ENCODE measurements at places on chromosomes 1 and 21. TPM values are rescaled to one million over a fixed set of nuclear protein-coding genes. Genes with fewer than 3 reads are reported as not detected.

DNA sequence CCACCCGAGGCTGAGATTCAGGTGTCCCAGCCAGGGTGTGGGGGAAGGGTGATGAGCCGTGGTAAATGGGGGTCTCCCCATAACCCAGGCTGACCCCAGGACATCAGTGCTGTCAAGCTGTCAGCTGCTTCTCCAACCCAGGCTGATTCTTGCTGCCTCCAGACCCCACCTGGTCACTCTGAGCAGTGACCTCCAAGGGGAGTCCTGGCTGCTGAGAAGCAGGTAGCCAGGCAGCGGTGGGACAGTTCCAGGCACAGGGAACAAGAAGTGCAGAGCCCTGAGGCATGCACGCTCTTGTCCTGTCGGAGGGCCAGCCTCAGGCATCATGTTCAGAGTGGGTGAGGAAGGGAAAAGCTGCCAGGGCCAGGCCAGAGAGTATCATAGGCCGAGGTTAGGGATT is 1.1 kb downstream of the ESPN start:
- no peak for DNase-seq

DNA sequence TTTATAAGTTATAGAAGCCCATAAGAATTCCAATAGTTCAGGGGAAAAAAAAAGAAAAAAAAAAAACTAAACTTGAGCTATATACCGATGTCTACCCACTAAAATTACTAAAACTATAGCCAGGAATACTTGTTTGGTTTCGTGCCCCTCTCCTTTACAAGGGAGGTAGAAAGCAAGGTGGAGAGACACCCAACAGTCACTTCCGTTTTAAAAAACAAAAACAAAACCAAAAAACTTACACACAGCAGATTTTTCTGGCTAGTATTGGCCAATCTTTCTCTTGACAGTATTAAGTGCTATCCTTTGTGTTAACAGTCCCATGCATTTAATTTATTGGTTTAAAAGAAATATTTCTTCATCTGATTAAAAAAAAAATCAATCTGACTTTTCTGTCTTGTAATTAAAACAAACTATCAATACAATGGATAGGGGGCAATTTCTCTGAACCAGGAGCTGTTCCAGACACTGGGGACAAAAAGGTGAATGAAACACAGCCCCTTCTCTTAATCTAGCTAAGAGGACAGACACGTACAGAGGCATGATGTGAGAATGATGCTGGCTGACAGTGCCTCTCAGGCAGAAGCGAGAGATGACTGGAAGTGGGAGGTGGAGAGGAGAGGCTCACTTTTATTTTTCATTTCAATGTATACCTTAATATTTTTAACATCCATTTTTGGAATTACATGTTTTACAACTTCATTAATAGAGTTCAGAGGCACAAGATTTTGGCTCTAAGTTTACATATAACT is 214.8 kb downstream of the RERE start:
- DNase-seq: no peak

DNA sequence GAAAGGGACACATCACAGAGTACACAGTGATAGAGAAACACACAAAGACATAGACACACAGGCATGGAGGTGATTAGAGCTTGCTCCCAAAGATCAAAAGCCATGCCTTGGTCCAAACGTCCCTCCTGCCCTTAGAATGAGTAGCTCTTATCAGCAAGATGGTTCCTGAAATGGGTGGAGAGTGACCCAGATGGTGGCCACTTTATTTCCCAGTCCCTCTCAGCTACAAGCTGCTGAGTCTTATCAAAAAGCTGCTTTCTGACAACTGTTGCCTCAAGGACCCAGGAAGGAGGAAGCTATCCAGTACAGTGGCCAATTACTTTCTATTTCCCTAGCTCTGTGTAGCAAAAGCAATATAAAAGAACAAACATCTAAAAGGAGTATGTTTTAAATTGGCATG is 7.7 kb upstream of the CLCA1 start:
- no peak for DNase-seq

- no peak for DNase-seq
Observed at GRCh38 chr1:222697203-222697602, 15.1 kb downstream of the AIDA start.

GRCh38 chr21:44568667-44569556 is 4.6 kb upstream of the KRTAP10-4 start:
- no peak for DNase-seq

DNA sequence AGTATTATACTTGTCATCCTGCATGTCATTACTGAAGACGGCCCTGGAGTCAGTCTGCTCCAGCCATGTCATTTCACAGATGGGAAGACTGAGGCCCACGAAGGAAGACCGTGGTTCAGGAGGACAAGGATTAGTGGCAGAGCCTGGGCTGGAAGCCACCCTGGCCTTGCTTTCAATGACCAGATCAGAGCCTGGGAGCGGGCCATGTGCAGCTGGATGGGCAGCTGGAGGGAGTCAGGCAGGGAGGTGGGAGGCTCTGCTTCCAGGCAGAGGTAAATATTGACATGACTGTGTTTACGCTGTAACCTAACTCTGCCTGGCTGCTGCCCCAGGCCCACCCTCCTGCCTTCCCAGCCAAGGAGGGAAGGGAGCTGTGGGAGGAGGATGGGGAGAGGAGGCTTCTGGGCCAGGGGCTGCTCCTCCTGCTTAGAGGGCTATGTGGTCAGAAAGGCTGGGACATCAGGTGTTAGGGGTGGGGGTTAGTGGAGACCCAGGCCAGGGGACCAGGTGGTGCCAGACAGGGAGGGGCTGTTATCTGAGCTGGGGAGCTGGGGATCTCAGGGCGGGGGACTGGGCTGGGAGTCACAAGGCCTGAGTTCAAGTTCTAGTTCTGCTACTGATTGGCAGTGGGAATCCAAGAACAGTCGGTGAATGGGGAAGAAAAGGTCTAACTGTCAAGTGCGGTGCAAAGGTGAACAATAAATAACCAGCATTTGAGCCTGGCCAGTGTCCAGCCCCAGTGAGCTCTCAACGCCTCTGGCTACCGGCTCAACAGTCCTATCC is 48.5 kb upstream of the ECE1 start:
- no peak for DNase-seq

DNA sequence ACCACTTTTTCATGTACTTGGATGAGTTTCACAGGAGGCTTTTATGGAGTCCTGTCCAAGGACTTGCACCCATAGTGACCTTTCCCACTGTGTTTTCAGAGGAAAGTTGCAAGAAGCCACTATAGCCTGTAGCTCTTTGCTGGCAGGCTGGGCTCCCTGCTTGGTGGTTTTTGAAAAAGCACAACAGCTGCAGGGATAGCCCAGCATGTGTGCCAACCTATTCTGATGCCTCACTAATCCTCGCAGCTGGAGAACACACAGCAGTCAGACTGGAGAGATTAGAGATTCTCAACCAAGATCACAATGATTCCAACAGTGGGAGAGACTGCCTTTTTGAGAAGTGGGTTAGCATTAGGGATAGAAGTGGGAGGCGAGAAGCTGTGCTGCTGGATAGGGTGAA is 24.1 kb upstream of the ARHGEF11 start:
- DNase-seq: no peak

DNA sequence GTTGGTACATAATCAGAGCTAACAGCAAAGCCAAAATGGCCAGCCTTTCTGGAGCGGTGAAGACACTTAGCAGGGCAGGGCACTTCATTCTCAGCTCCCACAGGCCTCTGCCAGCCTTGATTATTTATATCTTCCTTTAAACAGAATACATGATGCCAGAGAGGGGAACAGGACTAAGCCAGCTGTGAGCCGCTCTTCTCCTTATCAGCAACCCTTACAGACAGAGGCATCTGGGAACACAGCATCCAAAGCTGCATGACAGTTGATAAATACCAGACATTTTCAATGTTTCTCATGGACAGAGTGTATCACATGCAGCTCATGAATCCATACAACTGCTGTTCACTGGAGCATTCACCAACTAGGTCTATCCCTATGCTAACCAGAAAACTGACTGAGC is 29.1 kb downstream of the DNAJC11 start:
- no peak for DNase-seq

GRCh38 chr1:159918352-159919200 is 6.7 kb downstream of the TAGLN2 start:
- DNase-seq: no peak

- DNase-seq: no peak
Observed at GRCh38 chr1:46592823-46593222, 11.2 kb downstream of the MKNK1 start.

DNA sequence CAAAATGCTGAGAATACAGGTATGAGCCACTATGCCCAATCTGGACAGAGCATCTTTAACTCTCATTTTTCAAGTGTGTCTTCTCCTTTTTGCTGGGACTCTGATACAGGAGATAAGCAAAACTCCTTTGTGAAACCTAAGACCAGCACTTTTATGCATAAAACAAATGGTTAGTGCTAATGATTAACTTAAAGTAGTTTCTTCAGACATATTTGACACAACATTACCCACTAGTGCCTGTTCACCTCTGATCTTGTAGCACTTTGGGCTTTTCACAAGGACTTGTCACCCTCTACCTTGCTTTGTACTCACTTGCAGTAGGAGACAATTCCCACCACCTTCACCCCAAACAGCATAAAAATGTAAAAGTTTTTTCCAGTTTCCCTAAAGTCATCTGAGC is 216.3 kb downstream of the RGS7 start:
- no peak for DNase-seq

GRCh38 chr1:6417961-6418667 is 1.6 kb downstream of the HES2 start:
- DNase-seq: no peak

GRCh38 chr1:156504438-156504813 is 3.9 kb upstream of the MEF2D start:
- DNase-seq: no peak

- DNase-seq: no peak
Observed at GRCh38 chr1:67880056-67880601, 46.9 kb upstream of the GNG12 start.

DNA sequence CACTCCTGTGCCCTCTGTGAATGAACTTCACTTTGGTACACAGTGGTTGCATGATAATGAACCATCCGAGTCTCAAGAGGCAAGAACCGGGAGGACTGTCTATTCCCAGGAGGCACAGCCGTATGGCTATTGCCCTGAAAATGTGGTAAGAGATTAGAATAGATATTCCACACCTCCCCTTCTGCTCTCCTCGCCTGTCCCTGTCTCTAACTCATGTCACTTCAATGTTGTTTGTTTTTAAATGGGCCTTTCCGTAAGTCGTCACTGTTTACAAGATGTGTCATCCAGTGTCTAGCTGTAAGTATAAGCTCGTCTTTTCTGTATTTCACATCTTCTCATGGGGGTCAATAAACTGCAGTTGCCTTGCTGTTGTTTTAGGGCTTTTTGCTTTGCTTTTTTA is 122.2 kb downstream of the PATJ start:
- DNase-seq: no peak

GRCh38 chr1:244844155-244845121 is 9.0 kb downstream of the COX20 start:
- DNase-seq: no peak

DNA sequence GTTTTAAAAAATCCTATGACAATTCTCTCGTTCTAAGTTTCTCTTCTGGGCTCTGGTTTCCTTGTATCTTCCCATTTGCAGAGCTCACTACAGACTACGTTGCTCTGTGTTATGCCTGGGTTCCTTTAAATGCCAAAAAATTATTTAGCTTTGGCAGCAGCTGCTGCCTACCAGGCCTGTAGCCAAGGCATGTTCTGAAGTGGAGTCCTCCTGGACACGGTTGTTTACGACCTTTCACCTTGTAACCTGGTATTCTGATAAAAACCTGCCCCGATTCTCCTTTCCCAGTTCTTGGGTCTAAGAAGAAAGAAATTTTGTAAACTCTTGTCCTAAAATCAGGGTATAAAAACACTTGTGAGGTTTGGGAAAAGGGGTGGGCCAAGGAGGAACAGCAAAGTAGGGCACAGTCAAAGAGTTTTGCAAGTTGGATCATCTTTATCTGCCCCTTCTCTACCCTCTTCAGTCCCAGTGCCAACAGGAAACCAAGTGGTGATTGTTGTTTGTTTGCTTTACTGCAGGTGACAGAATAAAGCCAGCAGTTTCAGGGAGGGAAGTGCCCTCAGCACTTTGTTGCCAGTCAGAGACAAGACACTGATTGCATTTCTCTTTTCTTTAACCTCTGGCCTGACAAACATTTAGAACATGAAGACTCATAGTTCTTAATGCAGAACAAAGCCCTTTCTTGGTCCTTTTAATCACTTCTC is 3.1 kb upstream of the TXNIP start:
- DNase-seq: no peak

DNA sequence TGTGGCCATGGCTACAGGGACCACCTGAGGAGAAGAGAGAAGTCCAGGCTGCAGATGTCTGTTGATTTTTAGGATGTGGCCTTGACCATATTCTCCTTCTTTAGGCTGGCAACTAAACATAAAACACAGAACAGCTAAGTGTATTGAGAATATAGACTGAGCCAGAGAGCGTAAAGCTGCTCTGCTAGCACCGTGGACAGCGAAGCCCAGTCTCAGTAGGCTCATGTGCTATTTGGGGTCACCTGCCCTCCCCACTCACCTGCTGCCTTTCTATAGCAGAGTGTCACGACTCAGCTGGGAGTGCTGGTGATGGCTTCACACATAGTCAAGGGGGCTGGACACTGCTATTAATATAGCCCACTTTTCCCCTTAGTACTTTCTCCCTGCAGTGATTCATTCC is 278.5 kb downstream of the KCNH1 start:
- DNase-seq: no peak

DNA sequence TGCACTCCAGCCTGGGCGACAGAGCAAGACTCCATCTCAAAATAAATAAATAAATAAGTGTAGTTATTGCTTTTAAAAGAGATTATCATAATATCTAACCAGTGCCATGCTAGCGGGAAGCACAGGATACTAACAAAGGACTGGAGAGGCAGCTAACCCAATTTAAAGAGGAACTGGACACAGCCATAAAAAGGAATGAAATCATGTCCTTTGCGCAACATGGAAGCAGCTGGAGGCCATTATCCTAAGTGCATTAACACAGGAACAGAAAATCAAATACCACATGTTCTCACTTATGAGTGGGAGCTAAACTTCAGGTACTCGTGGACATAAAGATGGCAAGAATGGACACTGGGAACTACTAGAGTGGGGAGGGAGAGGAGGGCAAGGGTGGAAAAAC is 54.9 kb downstream of the TM2D1 start:
- DNase-seq: no peak

DNA sequence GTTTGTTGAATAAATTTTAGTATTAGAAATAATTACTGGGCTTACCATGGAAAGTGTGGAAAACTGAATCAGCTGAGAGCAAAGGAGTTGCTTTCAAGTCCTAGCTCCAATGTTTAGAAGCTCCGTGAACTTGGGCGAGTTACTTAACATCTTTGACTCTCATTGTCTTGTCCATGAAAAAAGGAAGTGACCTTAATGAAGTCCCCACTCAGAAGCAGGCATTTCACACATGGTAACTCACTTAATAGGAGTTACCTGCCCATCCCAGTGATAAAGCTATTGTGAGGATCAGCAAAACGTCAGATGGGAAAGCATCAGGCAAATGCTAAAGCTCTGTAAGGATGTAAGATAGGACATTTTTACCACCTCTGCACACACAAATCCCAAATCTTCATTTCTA is 34.0 kb upstream of the GADD45A start:
- DNase-seq: no peak

Gene ADGRB2
- total RNA-seq: 75.0 TPM

Gene CD1C
- not detected for total RNA-seq

Gene CFHR5
- not detected for total RNA-seq

Gene LCE1E
- total RNA-seq: not detected

Gene ZYG11A
- total RNA-seq: 0.47 TPM

Gene SPSB1
- 2.3 TPM for total RNA-seq

Gene MTARC2
- 7.8 TPM for total RNA-seq

Gene ZNF683
- total RNA-seq: not detected

Measured in occipital lobe (tissue), 3 donors.